Femur (tissue), 1 donor: ENCODE measurements at places on chromosomes 4 and X.

- no peak for DNase-seq
These were observed 644.1 kb upstream of the TENM3 start for GRCh38 chr4:181599134-181599533.

- no peak for DNase-seq
These were observed 15.3 kb upstream of the ANXA5 start for GRCh38 chr4:121712001-121712651.

GRCh38 chr4:181966104-181966551 is 277.1 kb upstream of the TENM3 start:
- no peak for DNase-seq

GRCh38 chr4:54609310-54609709 is 48.4 kb upstream of the KIT start:
- DNase-seq = no peak

- DNase-seq = peak; percentile 36
These were observed 36.4 kb downstream of the TMEM154 start for GRCh38 chr4:152643153-152644035.

GRCh38 chr4:15149234-15149838 is 147.1 kb downstream of the CPEB2 start:
- no peak for DNase-seq

GRCh38 chr4:125911058-125911457 is 596.3 kb downstream of the FAT4 start:
- DNase-seq = no peak

- DNase-seq = no peak
These were observed 224.0 kb upstream of the HHIP start for GRCh38 chr4:144421839-144422565.

GRCh38 chr4:85865256-85865655 is 390.3 kb downstream of the ARHGAP24 start:
- no peak for DNase-seq

DNA sequence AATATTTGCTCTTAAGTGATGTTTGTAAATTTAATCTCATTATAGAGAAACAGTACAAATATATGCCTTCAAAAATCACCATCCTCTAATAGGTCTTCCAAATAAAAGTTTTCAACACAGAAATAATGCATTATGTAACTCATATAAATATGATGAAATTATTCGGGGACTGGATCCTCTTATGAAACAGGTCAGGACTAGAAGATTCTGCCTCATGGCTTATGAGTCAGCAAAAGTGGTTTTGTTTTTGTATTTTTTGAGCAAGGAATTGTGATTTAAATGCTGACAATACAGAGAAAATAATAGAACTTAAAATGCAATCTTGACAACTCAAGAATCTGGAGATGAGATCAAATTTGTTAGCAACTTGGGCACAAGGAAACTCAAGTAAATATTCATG is 179.7 kb upstream of the NDP start:
- DNase-seq = no peak

DNA sequence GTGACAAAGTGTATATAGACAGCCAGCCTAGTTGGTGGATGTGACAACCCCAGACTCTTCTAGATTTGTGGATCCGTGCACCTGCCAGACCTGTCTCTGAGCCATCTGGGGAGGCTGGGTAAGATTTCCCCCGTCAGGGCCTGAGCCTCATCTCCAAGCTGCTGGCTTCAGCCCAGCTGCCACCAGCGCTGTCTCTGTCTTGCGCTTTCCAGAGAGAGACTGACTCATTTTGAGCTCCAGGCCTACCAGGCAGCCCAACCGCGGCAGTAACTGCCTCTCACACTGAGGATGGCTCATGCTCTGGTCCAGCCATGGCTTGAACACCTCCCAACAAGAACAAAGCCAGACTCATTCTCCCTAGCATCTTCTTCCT is 26.4 kb downstream of the NOP14 start:
- peak; percentile 24 for DNase-seq

- DNase-seq = peak; percentile 55
These were observed 132.2 kb downstream of the STIM2 start for GRCh38 chr4:26992657-26993361.

DNA sequence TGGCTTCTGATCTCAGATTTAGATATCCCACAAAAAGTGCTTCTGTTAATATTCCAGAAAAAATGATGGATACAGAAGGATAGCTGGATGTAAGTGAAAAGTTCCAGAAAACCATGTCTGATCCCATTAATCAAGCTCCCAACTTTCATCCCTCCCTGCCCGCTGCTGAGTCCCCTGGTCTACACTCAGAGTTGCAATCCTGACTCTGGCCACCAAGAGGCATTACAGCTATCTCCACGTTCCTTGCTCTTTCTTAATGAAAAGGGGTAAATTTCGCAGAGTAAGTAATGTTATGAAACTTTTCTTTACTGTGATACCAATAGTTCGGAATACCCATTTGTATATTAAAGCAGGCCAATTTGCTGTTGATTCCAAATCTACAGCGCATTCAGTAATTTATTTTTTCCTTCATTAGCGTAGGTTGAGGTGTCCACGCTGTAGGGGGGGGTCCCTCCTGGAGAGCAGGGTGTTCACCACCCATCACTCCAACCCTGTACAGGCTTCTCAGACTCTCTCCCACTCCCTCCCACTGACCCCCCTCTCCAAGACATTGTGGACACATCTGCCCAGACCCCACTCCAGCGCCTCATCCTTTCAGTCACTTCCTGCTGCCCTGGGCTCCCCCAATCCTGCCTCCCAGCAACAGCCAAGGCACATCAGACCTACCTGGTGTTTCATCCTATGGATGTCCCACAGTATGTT is 55.1 kb downstream of the RAB40A start:
- no peak for DNase-seq

GRCh38 chrX:45424326-45424725 is 223.7 kb upstream of the DIPK2B start:
- no peak for DNase-seq

DNA sequence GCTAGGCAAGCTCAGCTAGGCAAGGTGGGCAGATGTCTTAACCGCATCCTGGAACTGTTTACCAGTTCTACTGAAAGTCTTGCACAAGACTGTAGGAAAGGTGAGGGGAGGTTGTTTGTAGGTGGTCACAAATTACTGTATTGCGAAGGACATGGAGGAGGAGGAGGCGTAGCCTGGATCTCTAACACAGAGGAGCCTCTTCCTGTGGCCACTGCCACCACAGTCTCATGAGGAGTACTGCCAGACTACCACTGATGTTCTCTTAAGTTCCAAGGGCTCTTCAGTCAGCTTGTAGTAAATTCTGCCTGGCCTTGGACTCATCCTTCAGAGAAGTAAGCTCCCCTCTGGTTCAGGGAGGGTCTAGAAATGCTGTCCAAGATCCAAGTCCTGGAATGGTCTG is 258.6 kb downstream of the FAT4 start:
- no peak for DNase-seq

- no peak for DNase-seq
These were observed 50.2 kb downstream of the SMAD1 start for GRCh38 chr4:145531859-145532258.

- no peak for DNase-seq
These were observed at the start of gene CWH43 for GRCh38 chr4:48985976-48986653. CWH43 (plus strand) TSS chr4:48986275; CDS start chr4:48986430, 155 bp downstream.

GRCh38 chr4:75980576-75980975 is 10.2 kb downstream of the SDAD1 start:
- no peak for DNase-seq

GRCh38 chr4:77146186-77147078 is 10.6 kb upstream of the CCNG2 start:
- DNase-seq = no peak

DNA sequence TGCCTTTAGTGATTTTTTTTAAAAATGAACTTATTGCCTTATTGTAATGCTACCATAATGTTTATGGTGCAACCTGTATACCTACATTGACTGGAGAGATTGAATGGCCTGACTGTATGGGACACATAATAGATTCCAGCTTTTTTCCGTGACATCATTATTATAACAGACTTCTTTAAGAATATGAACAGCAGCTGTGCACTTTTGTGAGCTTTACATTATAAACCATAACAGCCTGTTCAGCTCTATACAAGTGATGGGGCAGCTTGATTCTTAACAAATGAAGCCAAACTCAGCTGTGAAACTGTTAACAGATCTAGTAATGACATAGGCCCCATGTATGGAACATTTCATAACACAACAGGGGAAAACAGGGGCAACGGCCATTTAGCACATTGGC is 187.0 kb downstream of the BMPR1B start:
- DNase-seq = no peak

GRCh38 chrX:109857584-109858228 is 124.6 kb upstream of the ACSL4 start:
- DNase-seq = no peak
